Activated naive CD8-positive, alpha-beta T cell treated with anti-CD3 and anti-CD28 coated beads for 36 hours (primary cell): ENCODE measurements at places on chromosomes 13 and 19. TPM values are rescaled to one million over a fixed set of nuclear protein-coding genes. Genes with fewer than 3 reads are reported as not detected.

DNA sequence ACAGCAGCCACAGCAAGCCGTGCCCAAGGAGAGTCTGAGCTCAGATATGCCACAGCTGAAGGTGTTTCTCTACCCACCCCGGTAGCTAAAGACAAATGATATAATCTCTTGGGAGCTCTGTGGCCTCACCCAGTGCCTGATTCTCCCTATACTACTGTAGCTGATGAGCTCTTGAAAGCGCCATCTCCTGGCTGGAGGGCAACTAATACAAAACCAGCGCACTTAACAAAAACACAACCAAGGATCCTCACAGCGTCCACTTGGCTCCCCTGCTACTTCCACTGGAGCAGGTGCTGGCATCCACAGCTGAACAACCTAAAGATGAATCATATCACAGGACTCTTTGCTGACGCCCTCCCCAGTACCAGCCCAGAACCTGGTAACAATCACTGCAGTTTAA is 1212.0 kb downstream of the PCDH17 start:
- no peak overlapping the region for H3K27ac ChIP-seq
- no peaks in the 10 kb centered on the region for H3K36me3 ChIP-seq
- H3K27me3 ChIP-seq, result no peaks in the 10 kb centered on the region

ZNF667 gene
- total RNA-seq, result 7.3 TPM

CGB8 gene
- total RNA-seq, result not detected

DNA sequence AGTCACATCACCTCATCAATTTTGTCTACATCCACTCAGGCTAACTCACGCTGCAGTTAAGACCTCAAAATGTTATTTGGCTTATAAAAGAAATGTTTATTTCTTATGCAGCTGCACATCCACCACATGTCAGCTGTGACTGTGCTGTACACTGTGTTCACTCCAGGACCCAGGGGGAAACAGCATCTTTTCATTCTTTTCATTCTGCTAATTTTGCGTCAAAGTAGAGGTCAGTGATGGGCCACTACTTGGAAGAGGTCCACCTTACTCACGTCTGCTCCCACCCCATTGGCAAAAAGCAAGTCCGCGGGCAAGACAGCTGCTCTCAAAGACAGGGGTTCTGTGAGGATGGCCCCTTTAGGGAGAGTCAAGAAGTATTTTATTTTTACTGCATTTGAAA is 4.5 kb upstream of the DCT start:
- H3K36me3 ChIP-seq, result no peaks in the 10 kb centered on the region
- H3K4me1 ChIP-seq, result peaks cover 6% of the 10 kb centered on the region
- H3K4me3 ChIP-seq, result no peak overlapping the region
- H3K27me3 ChIP-seq, result no peaks in the 10 kb centered on the region
- DNase-seq, result no peak
- no peak overlapping the region for H3K27ac ChIP-seq

MEIOSIN gene
- total RNA-seq, result 0.08 TPM
